ENCODE measurements at places on chromosomes 2 and 18.

GRCh38 chr2:119175517-119175916 lies 17.0 kb upstream of the C1QL2 start:
- DNase-seq = no peak

GRCh38 chr18:50806208-50806616 lies 13.6 kb downstream of the MRO start:
- DNase-seq = no peak

GRCh38 chr18:48943333-48943732 lies 7.4 kb downstream of the SMAD7 start:
- DNase-seq = no peak

- DNase-seq = no peak
These were observed 485.2 kb downstream of the TRIB2 start for GRCh38 chr2:13201924-13202323.

DNA sequence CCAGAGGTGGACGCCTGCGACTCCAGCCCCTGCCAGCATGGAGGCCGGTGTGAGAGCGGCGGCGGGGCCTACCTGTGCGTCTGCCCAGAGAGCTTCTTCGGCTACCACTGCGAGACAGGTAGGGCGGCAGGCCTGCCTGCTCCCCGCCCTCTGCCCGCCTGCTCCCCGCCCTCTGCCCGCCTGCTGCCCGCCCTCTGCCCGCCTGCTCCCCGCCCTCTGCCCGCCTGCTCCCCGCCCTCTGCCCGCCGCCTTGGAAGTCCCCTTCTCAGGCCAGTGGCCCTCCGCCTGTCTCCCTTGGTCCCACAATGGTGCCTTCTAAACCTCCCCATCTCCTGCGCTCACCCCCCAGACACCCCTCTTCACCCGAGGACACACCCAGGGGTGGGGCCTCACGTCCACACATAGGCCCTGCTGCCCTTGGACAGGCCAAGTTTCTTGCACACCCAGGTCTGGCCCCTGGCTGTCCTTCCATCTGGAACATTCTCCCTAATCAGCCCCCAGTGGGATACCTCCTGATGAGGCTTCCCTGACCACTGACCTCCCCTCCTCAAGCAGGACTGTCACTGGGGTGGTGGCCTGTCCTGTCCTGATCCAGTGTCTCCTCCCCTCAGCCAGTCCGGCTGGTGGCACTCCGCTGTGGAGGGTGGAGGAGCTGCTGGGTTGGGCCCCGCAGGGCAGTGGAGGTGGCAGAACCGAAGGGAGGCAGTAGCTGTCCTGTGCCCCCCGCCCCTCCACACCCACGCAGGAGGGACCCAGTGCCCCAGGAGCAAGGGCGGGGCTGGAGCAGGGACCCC lies 37.9 kb downstream of the MTERF4 start:
- DNase-seq = no peak

DNA sequence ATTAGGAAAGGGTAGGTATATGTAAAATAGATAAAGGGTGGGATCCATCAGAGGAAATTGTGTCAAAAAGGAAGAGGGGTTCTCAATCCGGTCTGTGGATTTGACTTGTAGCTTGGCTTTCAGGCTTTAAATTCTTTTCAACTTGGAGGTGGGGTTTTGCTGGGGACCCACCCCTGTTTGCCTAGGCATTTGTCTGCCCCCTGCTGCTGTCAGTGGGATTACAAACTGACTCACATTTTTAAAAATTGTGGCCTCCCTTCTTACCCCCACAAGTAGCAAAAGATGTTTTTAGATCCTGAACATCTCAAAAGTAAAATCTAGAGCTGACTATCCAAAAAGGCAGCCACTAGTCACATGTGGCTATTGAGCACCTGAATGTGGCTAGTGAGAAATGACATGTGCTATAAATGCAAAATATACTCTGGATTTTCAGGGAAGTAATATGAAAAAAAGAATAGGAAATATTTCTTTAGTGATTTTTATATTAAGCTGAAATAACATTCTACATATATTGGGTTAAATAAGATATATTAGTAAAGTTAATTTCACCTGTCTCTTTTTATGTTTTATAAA lies 178.9 kb downstream of the GFPT1 start:
- no peak for DNase-seq

- no peak for DNase-seq
These were observed 25.3 kb downstream of the MBP start for GRCh38 chr18:77107292-77107691.

Data from NCI-H2081 treated with DMSO at 0.1 percent for 48 hours (cell line).